Stimulated activated CD8-positive, alpha-beta memory T cell treated with anti-CD3 and anti-CD28 coated beads, Interleukin-4, amount 100 ng/mL, for 24 hours (primary cell): ENCODE measurements at places on chromosomes 2 and 18.

GRCh38 chr18:14936313-14936712, 188.3 kb downstream of the ANKRD30B start:
- DNase-seq: no peak

GRCh38 chr2:133658020-133658903, 90.0 kb upstream of the NCKAP5 start:
- no peak for DNase-seq

- no peak for DNase-seq
Observed at GRCh38 chr18:70489986-70490933, 201.4 kb downstream of the SOCS6 start.

DNA sequence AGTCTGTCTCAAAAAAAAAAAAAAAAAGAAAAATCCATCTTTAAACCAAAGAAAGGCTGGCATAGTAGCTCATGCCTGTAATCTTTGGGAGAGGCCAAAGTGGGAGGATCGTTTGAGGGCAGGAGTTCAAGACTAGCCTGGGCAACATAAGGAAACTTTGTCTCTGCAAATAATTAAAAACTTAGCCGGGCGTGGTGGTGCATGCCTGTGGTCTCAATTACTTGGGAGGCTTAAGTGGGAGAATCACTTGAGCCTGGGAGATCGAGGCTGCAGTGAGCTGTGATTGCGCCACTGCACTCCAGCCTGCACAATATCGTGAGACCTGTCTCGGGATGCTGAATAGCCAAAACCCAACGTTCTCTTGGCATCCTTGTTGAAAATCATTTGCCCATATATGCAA, 6.1 kb downstream of the CNOT11 start:
- DNase-seq: no peak

GRCh38 chr2:206561962-206562361, 80.3 kb upstream of the FAM237A start:
- no peak for DNase-seq

DNA sequence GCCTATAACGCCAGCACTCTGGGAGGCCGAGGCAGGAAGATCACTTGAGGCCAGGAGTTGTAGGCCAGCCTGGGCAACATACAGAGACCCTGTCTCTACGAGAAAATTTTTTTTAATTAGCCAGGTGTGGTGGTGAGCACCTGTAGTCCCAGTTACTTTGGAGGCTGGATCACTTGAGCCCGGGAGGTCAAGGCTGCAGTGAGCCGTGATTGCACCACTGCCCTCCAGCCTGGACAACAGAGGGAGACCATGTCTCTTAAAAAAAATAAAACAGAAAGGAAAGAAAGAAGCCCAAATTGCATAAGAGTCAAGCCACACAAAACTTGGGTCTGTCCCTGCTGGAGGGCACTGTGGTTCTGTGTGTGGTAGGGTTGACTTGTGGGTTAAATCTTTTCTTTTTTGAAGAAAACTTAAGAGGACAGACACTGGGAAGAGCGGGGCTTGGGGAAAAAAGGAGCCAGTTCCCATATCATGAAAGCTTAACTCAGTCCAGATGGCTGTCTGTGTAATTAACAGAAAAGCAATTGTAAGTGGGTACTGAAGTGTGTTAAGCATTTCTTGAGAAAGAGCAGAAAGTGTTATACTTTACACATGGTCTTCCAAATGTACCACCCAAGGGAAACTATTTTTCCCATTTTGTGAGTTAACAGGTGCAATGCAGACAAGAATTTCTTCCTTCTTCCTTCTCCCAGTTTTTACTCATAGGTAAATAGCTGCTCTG, 115.1 kb downstream of the ALPK2 start:
- no peak for DNase-seq

GRCh38 chr2:39606585-39606984, 59.1 kb upstream of the TMEM178A start:
- no peak for DNase-seq

DNA sequence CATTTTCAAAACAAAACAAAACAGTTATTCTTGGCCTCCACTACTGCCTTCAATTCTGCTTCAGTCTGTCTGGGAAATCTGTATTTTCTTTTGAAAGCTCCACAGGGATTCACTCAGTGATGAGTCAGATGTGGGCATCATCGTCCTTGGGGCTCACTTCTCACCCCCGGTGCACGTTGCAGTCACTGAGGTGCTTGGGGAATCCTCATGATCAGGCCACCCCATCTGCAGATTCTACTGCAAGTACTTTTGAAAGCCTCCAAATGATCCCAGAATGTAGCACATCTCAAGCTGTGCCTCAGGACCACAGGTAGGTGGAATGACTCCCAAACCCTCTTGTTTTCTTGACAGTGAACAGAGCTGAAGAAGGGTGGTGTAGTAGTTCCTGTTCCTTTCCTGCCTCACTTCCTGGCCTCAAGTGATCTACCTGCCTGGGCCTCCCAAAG, 34.3 kb downstream of the LPIN2 start:
- no peak for DNase-seq

DNA sequence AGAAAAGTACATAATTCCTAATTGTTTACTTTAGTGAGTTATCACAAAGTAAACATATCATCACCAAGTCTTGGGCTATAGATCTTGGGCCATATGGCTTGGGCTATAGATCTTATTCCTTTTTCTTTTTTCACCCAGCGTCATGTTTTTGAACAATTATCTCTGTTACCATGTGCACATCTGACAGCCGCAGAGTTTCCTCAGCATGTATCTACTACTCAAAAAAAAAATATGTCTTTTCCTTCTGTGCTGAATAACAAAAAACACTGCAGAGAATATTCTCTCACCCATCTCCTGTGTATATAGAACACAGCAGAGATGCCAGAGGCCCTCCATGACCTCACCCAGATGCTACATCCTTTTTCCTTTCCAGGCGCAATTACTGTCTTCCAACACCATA, 76.2 kb upstream of the MYO3B start:
- no peak for DNase-seq

GRCh38 chr2:23367760-23368159, 17.2 kb upstream of the KLHL29 start:
- no peak for DNase-seq

DNA sequence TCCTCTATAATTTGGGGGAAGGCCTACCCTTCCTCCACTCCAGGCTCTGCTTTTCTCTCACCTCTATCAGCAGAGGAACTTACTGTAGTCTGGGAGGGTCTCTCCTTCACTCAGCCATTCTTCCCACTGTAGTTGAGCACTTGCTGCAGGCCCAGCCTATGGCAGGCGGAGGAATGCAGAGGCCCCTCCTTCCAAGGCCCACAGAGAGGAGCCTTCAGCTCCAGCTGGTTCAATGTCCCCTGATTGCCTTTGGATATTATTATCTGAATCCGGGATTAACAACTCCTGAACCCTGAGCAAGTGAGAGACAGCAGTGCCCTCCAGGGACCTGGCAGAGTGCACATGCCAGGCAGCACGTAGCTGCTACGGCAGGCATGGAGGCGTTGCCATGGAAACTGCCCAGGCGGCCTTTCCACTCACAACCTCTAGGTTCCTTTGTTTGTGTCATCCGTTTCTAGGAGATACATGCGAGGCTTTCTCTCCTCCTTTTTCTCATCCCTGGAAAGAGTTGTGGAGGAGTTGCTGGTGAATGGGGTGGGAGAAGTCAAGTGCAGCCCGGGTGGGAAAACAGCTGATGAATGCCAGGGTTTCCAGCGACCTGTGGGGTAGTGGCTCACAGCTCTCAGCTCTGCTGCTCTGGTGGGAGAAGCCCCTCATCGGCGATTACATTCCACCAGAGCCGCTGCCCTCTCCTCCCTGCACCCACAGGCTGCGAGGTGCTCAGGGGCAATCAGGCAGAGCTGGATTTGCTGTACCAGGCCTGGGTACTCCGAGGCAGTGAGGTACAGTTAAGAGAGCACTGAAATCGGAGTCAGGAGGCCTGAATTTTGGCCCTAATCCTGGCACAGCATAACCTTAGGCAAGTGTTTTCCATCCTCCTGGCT, 55.3 kb upstream of the HK2 start:
- no peak for DNase-seq
